Bronchial epithelial cell (primary cell): ENCODE measurements at places on chromosomes 4 and X. TPM values are rescaled to one million over a fixed set of nuclear protein-coding genes. Genes with fewer than 3 reads are reported as not detected.

RNF175 gene
- total RNA-seq, result under 0.01 TPM in 1 of 2 replicates, not detected in the other

PIR gene
- total RNA-seq, result 23.7 and 35.8 TPM in 2 replicates

MMRN1 gene
- under 0.01 TPM in 1 of 2 replicates, not detected in the other for total RNA-seq

CLGN gene
- 53.1 and 78.5 TPM in 2 replicates for total RNA-seq

ACOT9 gene
- 29.2 and 66.1 TPM in 2 replicates for total RNA-seq

CYLC1 gene
- not detected in 2 replicates for total RNA-seq

HSFX2 gene
- not detected in 2 replicates for total RNA-seq

MCF2 gene
- under 0.01 and 0.13 TPM in 2 replicates for total RNA-seq

GLRB gene
- total RNA-seq, result 2.6 and 3.1 TPM in 2 replicates

SATL1 gene
- under 0.01 TPM in 1 of 2 replicates, not detected in the other for total RNA-seq

GPC4 gene
- total RNA-seq, result 0.26 and 0.64 TPM in 2 replicates

DRD5 gene
- not detected in 2 replicates for total RNA-seq

GAGE12J gene
- total RNA-seq, result not detected in 2 replicates

OCIAD2 gene
- total RNA-seq, result 162 and 415 TPM in 2 replicates

SSX4B gene
- total RNA-seq, result not detected in 2 replicates

CFAP99 gene
- total RNA-seq, result not detected in 2 replicates

TLR2 gene
- total RNA-seq, result 1.3 and 2.6 TPM in 2 replicates

UGT8 gene
- total RNA-seq, result under 0.01 TPM in 2 replicates

TRIM60 gene
- total RNA-seq, result not detected in 2 replicates

RHOXF2B gene
- not detected in 2 replicates for total RNA-seq

CITED1 gene
- total RNA-seq, result 0.26 TPM in 1 of 2 replicates, not detected in the other

LRCH2 gene
- total RNA-seq, result under 0.01 and 0.26 TPM in 2 replicates

HEPH gene
- under 0.01 and 0.26 TPM in 2 replicates for total RNA-seq

BBS12 gene
- total RNA-seq, result 4.5 and 6.8 TPM in 2 replicates

CFP gene
- total RNA-seq, result under 0.01 and 0.26 TPM in 2 replicates

CXXC4 gene
- under 0.01 TPM in 1 of 2 replicates, not detected in the other for total RNA-seq

TLR6 gene
- total RNA-seq, result 0.26 and 0.38 TPM in 2 replicates

MGAT4D gene
- not detected in 2 replicates for total RNA-seq

EXOC1L gene
- not detected in 2 replicates for total RNA-seq

TLR1 gene
- 0.13 and 0.26 TPM in 2 replicates for total RNA-seq

TLR10 gene
- not detected in 2 replicates for total RNA-seq
